ENCODE measurements at places on chromosomes 13 and 19.

GRCh38 chr13:112690283-112690929 is 568 bp downstream of the ATP11A start:
- DNase-seq = peak; percentile 64

- DNase-seq = no peak
These were observed 11.8 kb upstream of the CEACAM1 start for GRCh38 chr19:42540071-42540553.

- DNase-seq = no peak
These were observed 312.5 kb downstream of the OLFM4 start for GRCh38 chr13:53341144-53341510.

GRCh38 chr19:39381910-39382611 is 8.8 kb downstream of the PAF1 start:
- no peak for DNase-seq

DNA sequence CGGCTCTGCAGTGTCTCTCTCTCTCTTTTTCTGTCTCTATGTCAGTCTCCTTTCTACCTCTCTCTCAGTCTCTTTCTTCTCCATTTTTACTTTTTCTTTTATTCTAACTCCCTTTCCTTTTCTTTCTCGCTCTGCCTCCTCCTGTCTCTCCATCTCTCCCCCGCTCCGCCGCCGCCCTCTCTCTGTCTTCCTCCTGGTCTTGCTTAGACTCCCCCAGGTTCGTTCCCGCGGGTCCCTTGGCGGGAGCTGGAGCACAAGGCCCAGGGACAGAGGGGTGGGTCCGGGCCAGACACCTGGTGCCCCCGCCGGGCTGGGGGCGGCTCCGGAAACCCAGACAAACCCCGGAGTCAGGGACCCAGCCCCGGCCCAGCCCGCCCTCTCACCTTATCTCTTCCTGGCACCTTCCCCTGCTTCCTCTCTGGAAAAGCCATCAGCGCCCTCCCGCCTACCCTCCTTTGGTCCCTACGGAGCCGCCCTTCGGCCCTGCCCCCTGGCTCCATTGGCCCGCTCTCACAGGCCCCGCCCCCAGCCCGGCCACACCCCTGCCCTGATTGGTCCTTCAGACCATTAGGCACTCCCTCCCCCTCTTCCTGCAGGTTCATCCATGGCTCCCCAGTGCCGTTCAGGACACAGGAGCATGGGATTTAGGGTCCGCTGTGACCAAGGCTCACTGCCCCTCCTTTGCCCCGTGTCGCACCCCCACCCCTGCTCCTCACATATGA is 15.4 kb upstream of the NOP53 start:
- peak; percentile 74 for DNase-seq
